ENCODE measurements at places on chromosomes 7 and 10.
A peak's percentile ranks its signal among the peaks of the same experiment; 100 is the strongest.

DNA sequence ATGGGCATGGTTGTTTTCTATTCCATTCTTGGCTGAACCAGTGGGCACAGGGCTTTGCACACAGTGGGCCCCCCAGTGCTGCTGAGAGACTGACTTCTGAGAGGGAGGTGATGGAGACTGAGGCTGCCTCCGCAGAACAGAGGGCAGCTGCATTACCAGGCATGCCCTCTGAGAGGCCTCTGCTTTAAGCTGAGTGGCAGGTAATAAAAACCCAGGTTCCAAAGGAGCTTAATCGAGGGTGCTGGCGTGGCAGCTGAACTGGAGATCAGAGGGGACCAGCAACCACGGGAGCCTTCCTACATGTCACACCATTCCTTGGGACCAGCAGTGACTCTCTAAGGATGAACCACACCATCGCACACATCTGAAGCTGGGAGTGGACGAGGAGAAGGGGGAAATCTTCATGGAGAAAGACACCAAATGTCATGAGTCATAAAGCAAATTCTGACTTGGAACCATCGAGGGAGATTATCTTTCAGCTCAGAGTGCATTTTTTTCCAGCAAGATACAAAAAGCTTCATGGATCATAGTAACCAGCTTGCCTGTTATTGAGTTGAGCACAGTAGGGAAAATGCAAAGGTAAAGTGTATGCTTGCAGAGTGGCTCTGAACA lies 24.6 kb downstream of the HIPK2 start:
- DNase-seq: no peak

- no peak for DNase-seq
Observed at GRCh38 chr7:127899411-127899810, 131.8 kb downstream of the LRRC4 start.

GRCh38 chr10:62479523-62479922 lies 105.4 kb downstream of the ZNF365 start:
- DNase-seq: no peak

GRCh38 chr7:3464900-3465622 lies 164.0 kb downstream of the SDK1 start:
- no peak for DNase-seq

DNA sequence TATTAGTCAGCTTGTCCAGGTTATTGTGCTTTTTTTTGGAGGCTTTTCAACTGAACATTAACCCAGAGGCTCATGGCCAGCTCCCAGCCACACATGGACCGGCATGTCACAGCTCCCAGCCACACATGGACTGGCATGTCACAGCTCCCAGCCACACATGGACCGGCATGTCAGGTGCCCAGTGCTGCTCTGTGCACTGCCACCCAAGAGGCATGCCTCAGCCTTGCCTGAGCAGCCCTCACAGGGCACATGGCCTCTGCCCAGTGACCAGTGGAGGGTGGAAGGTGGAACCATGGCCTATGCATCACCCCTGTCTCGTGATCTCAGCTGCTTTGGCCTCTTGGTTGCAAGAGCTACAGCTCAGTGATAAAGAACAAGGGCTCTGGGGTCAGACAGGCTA lies 119.8 kb downstream of the OAT start:
- DNase-seq: no peak

GRCh38 chr7:87342231-87342630 lies 3.2 kb upstream of the CROT start:
- DNase-seq: no peak

- DNase-seq: no peak
Observed at GRCh38 chr10:71419002-71419540, 22.4 kb downstream of the CDH23 start.

DNA sequence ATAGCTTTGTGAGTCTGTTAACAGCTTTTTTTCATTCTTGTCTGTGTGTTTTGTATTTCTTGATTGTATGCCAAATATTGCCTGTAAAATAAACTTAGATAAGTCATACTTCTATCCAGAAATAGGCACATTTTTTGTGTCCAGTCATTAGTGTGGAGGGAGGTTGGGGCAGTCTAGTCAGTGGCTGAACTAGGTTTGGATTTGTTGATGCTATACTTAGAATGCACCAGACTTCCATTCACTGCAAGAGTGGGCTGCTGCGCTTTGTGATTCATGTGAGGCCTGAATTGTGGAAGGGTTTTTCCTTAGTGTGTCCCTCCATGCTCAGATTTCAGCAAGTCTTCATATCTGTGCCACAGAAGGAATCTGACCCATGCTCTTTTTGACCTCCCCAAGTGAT lies 50.0 kb downstream of the TRUB1 start:
- no peak for DNase-seq

GRCh38 chr7:45682358-45682735 lies 108.2 kb downstream of the ADCY1 start:
- no peak for DNase-seq

DNA sequence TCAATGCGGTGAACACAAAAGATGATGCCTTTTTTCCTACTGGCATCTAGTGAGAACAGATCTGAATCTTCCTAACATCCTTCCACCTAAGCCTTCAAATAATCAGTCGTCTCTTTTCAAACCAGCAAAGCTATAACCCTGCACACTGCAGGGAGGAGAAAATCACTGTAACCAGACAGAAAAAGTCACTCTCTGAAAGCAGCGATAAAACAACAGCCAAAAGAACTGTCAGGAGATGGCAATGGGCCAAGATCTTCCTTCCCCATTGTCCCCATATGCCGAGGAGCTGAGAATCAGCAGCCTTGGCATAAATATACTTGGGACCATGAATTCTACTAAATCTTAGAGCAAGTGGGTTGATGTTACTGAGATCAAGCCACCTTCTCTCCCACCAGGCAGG lies 13.1 kb downstream of the FZD9 start:
- DNase-seq: peak; percentile 35

GRCh38 chr10:113357681-113358300 lies 195.1 kb upstream of the HABP2 start:
- no peak for DNase-seq

GRCh38 chr10:14909101-14909500 lies 30.4 kb downstream of the SUV39H2 start:
- DNase-seq: no peak

DNA sequence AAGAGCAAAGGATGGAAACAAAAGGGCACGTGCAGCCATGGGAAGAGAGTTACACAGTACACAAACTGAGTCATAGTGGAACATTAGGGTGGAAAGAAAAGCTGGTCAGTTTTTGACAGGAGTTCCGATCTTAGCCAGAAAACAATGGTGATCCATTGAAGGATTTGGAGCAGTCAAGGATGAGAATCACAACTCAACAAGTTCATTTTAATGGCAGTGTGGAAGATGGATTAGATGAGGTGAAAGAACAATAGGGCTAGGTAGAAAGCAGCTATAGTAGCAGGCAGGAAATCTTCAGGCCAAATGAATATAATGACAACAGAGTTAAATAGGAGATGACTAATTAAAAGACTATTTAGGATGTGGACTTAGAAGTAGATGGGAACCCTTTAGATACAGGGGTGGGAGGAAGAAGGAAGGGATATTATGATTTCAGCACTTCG lies 136.3 kb downstream of the DOCK4 start:
- DNase-seq: no peak

- DNase-seq: no peak
Observed at GRCh38 chr10:86218842-86219241, 147.8 kb downstream of the GRID1 start.

DNA sequence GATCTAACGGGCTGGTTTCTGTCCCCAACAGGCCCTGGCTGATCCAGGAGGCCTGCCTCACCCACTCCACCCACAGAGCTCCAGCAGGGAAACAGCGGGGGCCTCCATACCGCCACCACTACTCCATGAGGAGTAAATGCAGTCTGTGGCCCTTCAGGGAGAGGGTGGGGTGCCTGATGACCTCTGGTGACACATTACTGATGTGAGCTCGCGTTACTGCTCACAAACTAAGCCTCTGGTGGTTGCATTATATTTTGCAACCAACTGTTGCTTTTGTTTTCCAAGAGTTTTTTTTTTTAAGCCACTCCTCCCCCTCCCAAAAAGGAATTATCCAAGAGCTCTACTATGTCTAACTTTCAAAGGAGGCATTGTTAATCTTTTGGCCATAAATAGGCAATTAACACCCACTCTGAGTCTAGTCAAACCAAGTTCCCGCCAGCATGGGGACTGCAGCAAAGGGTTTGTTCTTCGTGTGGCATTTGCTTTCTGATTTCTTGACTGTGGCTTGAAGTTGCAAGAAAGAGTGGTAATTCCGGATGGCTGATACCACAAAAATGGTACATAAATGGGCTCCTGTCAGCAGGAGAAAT lies 72.6 kb downstream of the FAM53B start:
- DNase-seq: peak; percentile 75

DNA sequence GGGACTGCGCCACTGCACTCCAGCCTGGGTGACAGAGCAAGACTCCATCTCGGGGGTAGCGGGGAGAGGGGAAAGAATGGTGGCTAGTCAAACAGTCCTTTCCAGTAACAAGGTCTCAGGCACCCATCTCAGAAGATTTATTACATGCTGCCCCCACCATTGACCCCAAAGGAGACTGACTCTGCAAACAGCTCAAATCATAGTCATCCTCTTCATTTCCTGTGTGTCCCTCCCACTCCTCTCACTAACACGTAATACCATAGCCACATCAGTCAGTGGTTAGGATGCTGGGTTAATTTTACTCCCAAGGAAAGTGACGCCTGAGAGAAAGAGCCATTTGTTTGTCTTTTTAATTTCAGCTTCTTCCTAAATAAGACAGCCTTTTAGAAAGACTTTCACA lies 56.6 kb upstream of the BET1 start:
- DNase-seq: no peak

GRCh38 chr10:23512355-23513058 lies 73.6 kb downstream of the OTUD1 start:
- no peak for DNase-seq
